ENCODE measurements at places on chromosomes 1 and 21. TPM values are rescaled to one million over a fixed set of nuclear protein-coding genes. Genes with fewer than 3 reads are reported as not detected.

DNA sequence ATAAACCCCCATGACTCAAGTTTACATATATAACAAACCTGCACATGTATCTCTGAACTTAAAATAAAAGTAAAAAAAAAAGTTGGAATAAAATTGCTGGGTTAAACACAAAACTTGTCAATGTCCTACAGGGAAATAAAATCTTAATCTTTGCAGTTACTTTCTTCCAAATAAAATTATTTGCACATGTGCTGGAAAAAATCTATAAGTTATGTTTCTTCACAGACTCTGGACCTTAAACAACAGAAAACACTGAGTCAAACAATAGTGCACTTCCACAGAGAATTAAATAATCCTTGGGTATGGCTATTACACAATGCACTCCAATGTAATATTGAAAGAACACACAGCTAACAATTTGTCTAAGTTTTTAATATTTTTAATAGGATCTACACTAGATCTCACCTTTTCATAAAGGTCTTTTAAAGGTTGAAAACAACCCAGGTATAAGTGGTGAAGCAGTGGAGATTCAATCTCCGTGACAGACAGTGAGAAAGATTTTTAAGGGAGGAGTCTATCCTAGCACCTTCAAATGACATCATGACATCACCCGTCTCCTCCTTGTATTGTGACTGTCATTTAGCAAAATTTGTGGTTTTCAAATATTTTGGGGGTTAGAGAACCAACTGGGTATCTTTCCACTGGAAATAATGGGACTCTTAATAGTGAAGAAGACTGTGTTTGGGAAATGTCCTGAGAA, 25.2 kb upstream of the FGGY start:
- DNase-seq, result no peak

- no peak for DNase-seq
Measured at GRCh38 chr1:79006564-79006963, at the start of gene ADGRL4. Gene ADGRL4, minus strand, starts transcription at chr1:79006730. Its CDS starts 76 bp downstream, at chr1:79006654.

RASAL2 gene
- total RNA-seq, result not detected

GRCh38 chr1:940107-941014, 16.6 kb downstream of the SAMD11 start:
- peak; percentile 44 for DNase-seq

GRCh38 chr1:119933397-119933796, 37.1 kb upstream of the ADAM30 start:
- DNase-seq, result no peak

DNA sequence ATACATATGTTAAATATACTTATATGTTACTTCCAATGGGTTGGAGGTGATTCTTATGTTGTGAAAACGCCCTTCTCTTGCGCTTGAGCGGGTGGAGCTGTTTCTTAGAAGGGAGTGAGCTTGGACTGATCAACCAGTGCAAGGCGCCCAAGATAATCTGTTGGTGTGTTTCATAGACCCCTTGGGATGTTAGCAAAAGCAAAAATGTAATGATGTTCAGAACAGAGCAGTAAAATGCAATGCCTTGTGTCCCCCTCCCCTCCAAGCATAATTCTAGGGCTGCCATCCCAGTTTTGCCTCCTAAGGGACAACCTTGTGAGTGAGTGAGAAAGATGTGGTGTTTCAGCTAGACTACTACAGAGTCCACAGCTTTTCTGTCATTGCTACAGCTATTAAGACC, 6.2 kb upstream of the CD34 start:
- DNase-seq, result no peak

- no peak for DNase-seq
Measured at GRCh38 chr1:236063551-236063918, 1.4 kb downstream of the NID1 start.

ADGRL2 gene
- total RNA-seq, result not detected

B3GALT2 gene
- total RNA-seq, result not detected

Data from activated CD4-positive, alpha-beta T cell treated with anti-CD3 and anti-CD28 coated beads for 36 hours (primary cell).